ENCODE measurements at places on chromosomes 4 and X.
A peak's percentile ranks its signal among the peaks of the same experiment; 100 is the strongest.

- DNase-seq: no peak
Observed at GRCh38 chrX:49773993-49774392, 55.1 kb upstream of the PAGE4 start.

GRCh38 chrX:37331546-37331945, 17.6 kb upstream of the PRRG1 start:
- no peak for DNase-seq

DNA sequence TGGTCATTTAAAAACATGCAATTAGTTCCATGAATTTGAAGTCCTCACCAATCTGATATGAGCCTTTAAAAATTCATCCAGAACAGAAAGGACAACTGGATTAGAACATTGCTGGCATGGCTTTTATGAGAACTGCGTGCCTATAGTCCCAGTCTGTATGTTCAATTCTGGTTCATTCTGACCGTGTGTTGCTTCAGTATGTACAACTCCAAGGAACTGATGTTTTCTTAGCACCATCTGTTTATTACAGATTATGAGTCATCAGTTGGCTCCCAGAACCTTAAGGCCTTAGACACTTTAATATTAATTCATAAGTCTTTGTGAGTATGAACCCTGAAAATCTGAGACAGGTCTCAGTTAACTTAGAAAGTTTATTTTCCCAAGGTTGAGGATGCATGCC, 115.0 kb downstream of the CEP44 start:
- no peak for DNase-seq

DNA sequence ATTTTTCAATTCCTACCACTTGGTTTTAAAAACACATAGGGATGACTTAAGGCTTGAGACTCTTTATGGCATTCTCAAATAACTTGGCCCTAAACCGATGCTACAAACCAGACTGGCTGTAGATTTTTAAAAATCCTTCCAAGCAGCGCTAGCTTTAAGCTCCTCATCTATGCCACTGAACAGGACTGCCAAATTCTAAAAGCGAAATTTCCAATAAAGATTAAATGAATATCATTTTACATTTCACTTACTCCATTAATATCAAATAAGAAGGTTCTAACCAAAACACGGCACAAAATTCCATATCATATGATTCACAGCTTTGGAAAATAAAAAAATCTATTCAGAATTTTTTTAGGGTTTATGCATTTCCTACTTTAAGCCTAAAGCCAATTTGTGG, 134.2 kb downstream of the FANCB start:
- DNase-seq: no peak

DNA sequence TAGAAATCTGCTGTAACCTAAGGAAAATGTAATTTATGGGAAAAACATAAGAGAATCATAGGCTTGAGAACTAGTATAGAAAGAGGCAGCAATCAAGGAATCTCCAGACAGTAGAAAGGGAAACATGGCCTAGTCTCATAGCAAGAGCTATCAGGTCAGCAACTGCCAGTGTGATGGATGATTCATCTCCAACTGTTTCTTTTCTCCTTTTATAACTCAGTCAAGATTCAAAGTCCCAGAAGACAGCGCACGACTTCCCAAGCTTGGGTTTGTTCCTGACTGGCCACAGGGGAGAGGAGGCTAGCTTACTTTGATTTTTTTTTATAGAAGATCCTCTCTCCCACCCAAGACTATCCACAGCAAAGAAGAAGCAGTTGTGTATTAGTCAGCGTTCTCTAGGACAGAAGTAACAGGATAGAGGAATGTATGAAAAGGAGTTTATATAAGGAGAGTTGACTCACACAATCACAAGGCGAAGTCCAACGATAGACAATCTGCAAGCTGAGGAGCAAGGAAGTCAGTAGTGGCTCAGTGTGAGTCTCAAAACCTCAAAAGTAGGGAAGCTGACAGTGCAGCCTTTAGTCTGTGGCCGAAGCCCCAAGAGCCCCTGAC, 181.5 kb downstream of the GC start:
- no peak for DNase-seq

DNA sequence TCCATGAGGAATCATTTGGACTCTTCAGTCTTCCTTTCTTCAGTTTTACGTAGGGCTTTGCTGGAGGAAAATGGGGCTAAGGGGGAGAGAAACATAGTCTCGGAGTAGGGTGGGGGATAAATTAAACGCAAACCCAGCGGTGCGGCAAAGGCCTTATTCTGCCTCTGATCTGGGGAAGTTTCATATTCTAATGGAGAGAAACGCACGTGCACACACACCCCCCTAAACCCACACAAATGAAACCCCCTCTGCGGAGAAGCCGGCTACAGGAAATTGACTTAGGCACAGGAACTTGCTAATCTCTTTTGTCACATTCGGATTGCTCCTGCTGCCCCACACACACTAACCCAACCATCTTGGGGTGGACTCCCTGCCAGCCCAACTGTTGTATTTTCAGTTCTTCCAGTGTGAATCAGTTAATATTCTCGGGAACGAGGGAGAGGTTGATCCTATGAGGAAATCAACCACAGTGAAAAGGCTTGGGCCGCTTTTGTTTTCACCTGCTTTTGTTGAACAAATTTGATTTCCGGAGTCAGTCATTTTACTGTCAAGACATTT, at the start of gene RHOH:
Gene RHOH, plus strand, starts transcription at position 308 of the 558 bp plus-strand sequence. CDS start 46,356 bp downstream, outside the sequence.
- peak; percentile 65 for DNase-seq

DNA sequence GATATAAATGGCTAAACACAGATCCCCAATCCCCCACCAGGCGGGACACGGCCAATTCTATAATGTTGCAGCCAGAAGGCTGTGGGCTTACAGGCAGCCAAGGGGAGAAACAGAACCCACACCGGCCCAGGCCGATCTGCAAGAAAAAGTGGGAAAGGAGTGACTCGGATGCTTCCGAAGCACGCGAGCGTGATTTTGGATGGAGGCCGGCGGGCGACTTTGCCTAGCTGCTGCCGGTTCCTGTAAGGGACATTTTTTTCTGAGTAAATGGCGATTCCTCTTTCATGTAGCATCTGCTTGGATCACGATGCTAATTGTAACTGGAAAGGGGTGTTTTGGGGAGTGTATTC, 470.2 kb downstream of the PCDH19 start:
- no peak for DNase-seq

DNA sequence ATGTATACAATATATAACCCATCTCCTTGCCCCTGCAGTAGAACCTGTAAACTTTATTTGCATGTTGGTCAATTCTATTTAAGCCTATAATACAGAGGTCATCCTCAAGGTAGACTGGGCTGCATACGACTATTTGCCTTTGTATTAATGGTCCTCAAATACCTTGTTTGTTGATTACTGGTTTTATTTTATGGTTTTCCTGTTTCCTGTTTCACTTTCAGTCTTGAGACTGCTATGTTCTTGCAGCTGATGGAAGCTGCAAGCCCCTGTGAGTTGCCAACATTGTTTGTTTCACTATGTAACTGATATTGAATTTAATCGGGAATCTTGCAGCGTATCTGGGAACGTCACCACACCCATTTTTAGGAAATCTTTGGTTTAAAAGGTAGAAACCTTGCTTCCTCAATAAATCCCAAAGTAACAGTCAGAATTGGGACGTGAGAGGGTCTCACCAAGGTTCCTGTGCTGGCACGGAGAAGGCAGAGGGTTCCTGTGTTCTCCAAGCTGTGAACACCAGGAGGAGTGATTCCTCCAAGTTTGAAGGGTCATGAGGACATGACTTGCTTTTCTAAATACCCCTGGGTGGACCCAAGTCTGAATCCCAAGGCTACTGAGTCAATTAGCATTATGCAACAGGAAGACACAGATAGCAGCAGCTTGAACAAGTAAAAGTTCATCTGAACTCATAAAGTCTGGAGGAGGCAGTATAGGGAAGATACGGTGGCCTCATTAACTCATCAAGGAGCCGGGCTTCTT, 110.6 kb upstream of the PNPLA4 start:
- DNase-seq: no peak

DNA sequence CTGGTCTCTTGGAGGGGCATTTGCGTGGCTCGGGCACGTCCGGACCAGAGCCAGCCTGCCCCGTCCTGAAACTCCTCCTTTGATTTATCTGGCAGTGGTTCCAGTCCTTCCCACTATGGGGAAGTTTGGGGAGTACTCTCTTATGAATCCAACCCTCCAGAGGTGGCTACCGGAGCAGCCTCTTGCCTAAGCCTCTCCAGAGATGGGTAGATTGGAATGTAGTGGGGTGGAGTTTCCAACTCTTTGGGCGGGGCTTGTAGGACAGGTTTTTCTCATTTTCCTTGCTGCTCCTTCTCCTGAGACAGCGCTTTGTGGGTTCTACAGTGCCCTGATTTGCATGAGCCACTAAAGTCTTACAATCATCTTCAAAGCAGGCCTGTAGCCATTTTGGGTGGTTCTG, 60.1 kb upstream of the XAGE1B start:
- no peak for DNase-seq

- DNase-seq: no peak
Observed at GRCh38 chr4:98394134-98394533, 132.9 kb downstream of the RAP1GDS1 start.

DNA sequence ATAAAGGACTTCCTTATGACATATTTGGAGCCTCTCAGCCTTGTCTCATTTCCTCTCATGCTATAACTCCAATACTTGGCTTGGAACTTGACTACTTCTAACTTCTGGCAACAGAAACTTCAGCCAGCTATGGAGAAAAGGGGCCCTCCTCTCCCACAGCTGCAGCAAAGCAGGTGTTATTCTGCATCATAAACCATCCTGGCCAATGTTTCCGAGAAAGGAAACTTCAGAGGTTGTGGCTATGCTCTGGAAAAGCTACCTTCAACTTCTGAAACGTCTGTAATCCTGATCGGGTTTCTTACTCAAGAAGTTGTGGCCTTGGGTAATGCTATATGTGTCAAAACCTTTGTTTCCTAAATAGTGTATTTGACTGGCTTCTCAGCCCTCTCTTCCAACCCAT, 109.5 kb upstream of the CDX4 start:
- DNase-seq: no peak
